ENCODE measurements at places on chromosomes 5 and 9. TPM values are rescaled to one million over a fixed set of nuclear protein-coding genes. Genes with fewer than 3 reads are reported as not detected.

Gene OLFM1
- 10.5 TPM for total RNA-seq

Gene FRMPD1
- 0.04 TPM for total RNA-seq

Gene FBXW11
- 30.5 TPM for total RNA-seq

Gene KIAA0825
- total RNA-seq, result 0.71 TPM

Gene VDAC1
- 407 TPM for total RNA-seq

Gene NKD2
- 23.2 TPM for total RNA-seq

Gene SPATA31D4
- not detected for total RNA-seq

Gene TXNDC8
- not detected for total RNA-seq

Gene CATSPER3
- 0.48 TPM for total RNA-seq

Gene NLN
- total RNA-seq, result 63.8 TPM

Gene CCDC171
- 0.33 TPM for total RNA-seq

Gene STRBP
- total RNA-seq, result 17.9 TPM

Gene CYSRT1
- total RNA-seq, result 4.7 TPM

Gene PCDHAC2
- total RNA-seq, result 4.2 TPM

Gene SWI5
- total RNA-seq, result 42.0 TPM

Gene EPB41L4A
- total RNA-seq, result 3.7 TPM

Gene FBXL7
- 1.2 TPM for total RNA-seq

Gene TERT
- 2.7 TPM for total RNA-seq

Gene ACTBL2
- total RNA-seq, result 0.05 TPM

Gene NR5A1
- total RNA-seq, result 0.11 TPM

Gene SLCO6A1
- total RNA-seq, result not detected

Gene SYK
- total RNA-seq, result 0.02 TPM

Gene CTNND2
- total RNA-seq, result 0.04 TPM

Gene VLDLR
- 17.1 TPM for total RNA-seq

Gene TEK
- total RNA-seq, result 0.18 TPM

Gene OTULINL
- total RNA-seq, result 27.0 TPM

Gene WDR31
- 1.6 TPM for total RNA-seq

Gene MEF2C
- total RNA-seq, result not detected

Gene FRRS1L
- total RNA-seq, result 0.22 TPM

Gene GALNT12
- total RNA-seq, result 4.0 TPM

Gene ARHGEF37
- total RNA-seq, result 2.5 TPM

Gene RETREG1
- total RNA-seq, result 3.2 TPM

Gene TNFSF8
- not detected for total RNA-seq

Gene IRX1
- not detected for total RNA-seq

Gene ZNF618
- total RNA-seq, result 12.5 TPM

Gene BTNL8
- total RNA-seq, result not detected

Gene SLC6A19
- total RNA-seq, result 0.32 TPM
